ENCODE measurements at places on chromosomes 7 and 10. TPM values are rescaled to one million over a fixed set of nuclear protein-coding genes. Genes with fewer than 3 reads are reported as not detected.

LLCFC1 gene
- not detected for total RNA-seq

GRCh38 chr7:151019130-151019447 lies 5.2 kb downstream of the ATG9B start:
- H3K27ac ChIP-seq, result no peak overlapping the region
- no peak for DNase-seq
- H3K4me1 ChIP-seq, result peaks cover 22% of the 10 kb centered on the region
- H3K36me3 ChIP-seq, result no peaks in the 10 kb centered on the region
- peak overlapping the region; percentile 34 for H3K4me3 ChIP-seq

GRCh38 chr10:58791137-58791536 lies 278.5 kb downstream of the BICC1 start:
- no peaks in the 10 kb centered on the region for H3K4me1 ChIP-seq
- no peak overlapping the region for H3K27ac ChIP-seq
- peaks cover 12% of the 10 kb centered on the region for H3K36me3 ChIP-seq
- no peaks in the 10 kb centered on the region for H3K27me3 ChIP-seq

DNA sequence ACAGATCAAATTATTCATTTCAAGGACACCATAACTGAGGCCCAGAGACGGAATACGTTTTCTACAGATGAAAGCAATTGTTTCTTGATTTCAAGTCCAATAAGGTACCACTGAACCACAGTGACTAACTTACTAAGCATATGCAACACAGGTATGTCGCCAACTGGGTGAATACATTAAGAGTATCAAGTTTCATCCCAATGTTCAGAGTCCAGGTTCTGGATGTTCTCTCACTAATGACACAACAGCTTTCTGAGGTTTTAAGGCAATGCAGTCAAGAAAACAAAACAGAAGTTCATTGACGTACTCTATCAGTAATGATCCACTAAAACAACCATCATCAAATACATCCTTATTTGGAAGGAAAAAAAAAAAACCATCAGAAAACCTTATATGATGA lies 35.8 kb downstream of the NSUN6 start:
- H3K4me1 ChIP-seq, result no peaks in the 10 kb centered on the region
- DNase-seq, result no peak
- no peak overlapping the region for H3K4me3 ChIP-seq
- no peak overlapping the region for H3K27ac ChIP-seq

DIP2C gene
- total RNA-seq, result 66.4 TPM

- DNase-seq, result no peak
- no peak overlapping the region for H3K27ac ChIP-seq
- H3K4me1 ChIP-seq, result no peaks in the 10 kb centered on the region
- H3K27me3 ChIP-seq, result no peaks in the 10 kb centered on the region
Observed at GRCh38 chr10:57972783-57973182, 294.9 kb downstream of the IPMK start.

DNA sequence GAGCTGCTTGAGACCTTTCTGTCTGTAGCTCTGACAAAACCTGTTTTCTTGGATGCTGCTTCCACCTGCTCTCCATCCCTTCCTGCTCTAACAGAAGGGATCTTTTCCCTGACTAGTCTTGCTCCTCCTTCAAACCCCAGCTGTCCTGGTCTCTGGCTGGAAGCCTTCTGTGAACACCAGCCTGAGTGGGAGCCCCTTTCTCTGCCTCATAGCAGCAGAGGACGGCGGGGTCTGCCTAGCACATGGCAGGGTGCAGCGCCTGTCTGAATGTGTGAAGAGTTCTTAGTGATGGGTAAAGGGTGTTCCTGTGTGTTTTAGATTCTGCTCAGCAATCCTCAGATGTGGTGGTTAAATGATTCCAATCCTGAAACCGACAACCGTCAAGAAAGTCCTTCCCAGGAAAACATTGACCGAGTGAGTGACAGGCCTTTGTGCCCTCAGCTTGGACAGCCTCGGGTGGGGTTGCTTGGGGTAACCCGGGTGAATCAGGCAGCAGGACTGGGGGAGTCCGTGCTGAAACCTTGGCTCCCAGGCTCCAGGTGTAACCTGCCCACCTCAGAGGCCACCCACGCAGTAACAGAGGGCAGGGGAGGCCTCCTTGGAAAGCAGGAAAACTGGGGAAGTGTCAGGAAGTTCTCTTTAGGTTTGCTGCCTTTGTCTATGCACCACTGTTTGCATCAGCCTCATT lies 34.1 kb downstream of the NUB1 start:
- H3K27ac ChIP-seq, result no peak overlapping the region
- peaks cover 97% of the 10 kb centered on the region for H3K36me3 ChIP-seq
- H3K27me3 ChIP-seq, result no peaks in the 10 kb centered on the region
- no peak overlapping the region for H3K4me3 ChIP-seq
- DNase-seq, result no peak

DNA sequence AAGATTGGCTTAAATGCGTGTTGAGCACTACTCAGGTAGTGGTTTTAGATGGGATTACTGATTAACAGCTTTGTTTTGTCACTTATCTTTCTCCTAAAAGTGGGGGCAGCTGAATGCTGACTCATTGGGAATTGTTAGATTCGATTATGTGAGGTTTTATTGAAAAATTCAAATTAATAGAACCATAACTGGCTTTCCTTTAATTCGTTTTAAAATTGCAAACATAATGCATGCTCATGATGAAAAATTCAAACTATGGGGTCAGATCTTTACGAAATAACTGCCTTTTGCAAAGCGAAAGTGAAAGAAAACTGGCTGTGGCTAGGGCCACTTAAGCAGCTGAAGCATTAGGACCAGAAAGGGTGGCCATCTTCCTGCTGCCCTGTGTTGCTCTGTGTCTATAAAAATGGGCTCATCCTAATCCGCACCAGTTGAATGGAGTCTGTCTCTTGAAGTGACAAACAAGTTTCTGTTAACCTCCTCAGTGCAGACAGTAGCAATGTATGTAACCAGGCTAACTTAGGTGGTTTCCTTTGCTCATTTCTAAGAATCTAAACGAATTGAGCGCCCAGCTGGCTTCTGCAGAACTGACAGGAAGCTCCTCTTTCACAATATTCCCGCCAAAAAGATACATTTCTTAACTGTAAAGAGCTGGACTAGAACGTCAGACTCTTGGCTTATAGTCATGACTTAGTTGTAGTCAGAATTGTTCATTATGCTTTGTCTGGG lies 27.8 kb downstream of the DENND10 start:
- H3K27ac ChIP-seq, result peak overlapping the region; percentile 21
- DNase-seq, result no peak
- H3K27me3 ChIP-seq, result no peaks in the 10 kb centered on the region
- H3K36me3 ChIP-seq, result peaks cover 75% of the 10 kb centered on the region

KEL gene
- not detected for total RNA-seq

FXYD4 gene
- total RNA-seq, result not detected

PNLIPRP1 gene
- total RNA-seq, result not detected

DNA sequence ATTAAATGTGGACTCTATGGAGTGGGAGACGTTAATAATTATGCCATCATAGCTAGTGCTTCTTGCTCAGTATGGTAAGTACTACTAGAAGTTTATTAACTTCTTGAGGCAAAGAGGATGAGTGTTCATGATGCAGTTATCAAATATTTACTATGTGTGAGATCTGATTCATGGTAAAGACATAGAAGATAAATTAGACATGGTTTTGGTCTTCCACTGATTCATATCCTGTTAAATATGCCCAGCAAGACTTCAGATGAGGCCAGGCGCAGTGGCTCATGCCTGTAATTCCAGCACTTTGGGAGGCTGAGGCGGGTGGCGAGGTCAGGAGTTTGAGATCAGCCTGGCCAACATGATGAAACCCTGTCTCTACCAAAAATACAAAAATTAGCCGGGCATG lies 547.1 kb upstream of the ANKRD30A start:
- no peaks in the 10 kb centered on the region for H3K4me1 ChIP-seq
- no peaks in the 10 kb centered on the region for H3K36me3 ChIP-seq
- no peak overlapping the region for H3K27ac ChIP-seq
- no peaks in the 10 kb centered on the region for H3K27me3 ChIP-seq
- H3K4me3 ChIP-seq, result no peak overlapping the region

DNA sequence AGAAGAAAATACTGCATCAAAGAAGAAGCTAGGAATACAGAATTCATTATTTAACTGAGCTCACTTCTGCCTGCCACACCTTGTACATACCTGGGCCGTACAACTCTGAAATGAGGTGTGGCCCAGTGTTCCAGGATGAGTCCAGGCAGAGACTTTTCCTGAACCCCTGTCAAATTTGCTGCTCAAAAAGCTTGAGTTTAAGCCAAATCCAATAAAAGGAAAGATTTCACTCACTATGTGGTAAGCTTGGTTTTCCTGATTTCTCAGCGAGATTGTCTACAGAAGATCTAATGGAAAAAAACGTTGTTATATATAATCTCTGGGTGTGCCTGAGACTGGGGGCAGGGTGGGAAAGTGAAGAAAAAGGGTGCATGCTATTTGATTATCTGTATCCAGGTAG lies 72.1 kb upstream of the EGFR start:
- DNase-seq, result no peak
- no peaks in the 10 kb centered on the region for H3K4me1 ChIP-seq
- H3K36me3 ChIP-seq, result no peaks in the 10 kb centered on the region
- H3K4me3 ChIP-seq, result no peak overlapping the region
- H3K27ac ChIP-seq, result no peak overlapping the region

DNA sequence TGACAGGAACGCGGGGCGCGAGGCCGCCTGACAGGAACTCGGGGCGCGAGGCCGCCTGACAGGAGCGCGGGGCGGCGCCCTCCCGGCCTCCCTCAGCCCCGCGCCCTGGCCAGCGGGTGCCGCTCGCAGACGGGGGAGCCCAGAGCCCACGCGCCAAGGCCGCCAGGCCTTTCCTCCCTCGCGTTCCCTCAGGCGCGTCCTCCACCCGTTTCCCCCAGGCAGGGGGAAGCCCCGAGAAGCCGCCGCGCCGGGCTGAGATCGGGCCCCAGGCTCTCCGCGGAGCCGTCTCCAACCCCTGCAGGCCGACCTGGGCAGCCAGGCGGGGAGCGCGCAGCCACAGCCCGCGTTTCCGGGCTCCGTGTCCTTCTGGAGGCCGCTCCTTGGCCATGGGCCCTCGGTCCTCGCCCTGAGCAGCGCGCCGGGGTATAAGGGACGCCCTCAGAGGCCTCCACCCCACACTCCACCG lies 17.7 kb downstream of the PTPRN2 start:
- DNase-seq, result no peak
- peaks cover 8% of the 10 kb centered on the region for H3K4me1 ChIP-seq
- H3K4me3 ChIP-seq, result no peak overlapping the region
- H3K27ac ChIP-seq, result no peak overlapping the region

ANKRD30A gene
- total RNA-seq, result not detected
